ENCODE measurements at places on chromosomes 5 and 9.

DNA sequence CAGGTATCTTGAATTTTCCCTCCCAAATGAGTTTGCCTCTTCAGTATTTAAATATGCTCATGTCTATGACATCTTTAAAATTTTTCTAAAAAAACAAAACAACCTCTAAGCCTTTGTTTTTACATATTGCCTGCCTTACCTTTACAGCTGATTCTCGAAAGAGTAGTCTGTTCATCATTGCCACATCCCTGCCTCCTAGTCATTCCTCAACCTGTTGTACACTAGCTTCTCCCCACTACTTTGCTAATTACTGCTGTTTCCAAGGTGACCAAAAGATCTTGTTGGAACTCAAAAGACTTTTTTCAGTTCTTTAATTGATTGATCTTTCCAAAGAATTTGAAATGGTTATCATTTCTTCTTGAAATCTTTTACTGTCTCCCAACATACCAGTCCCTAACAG is 1.9 kb upstream of the NADK2 start:
- DNase-seq = no peak

- DNase-seq = no peak
Measured at GRCh38 chr9:38022995-38023394, 46.0 kb downstream of the SHB start.

GRCh38 chr9:31774571-31774970 is 609.9 kb upstream of the ACO1 start:
- DNase-seq = no peak

DNA sequence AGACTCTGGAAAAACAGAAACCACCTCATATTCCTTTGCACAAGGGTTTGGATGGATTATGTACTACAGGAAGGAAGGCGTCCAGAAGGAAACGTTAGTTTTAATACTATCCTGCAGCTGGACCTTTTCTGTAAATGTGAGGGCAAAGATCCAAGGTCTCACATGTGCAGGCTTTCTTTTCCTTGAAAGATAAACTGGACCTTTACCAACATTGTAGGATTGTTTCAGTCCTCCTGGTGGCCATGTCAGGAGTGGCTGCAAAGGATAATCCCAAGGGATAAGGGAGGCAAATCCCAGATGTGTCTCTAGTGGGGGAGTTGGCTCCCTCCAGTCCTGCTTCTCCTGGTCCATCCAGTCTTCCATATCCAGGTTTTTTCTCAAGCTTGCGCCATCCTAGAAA is 397.5 kb downstream of the HTR1A start:
- no peak for DNase-seq

DNA sequence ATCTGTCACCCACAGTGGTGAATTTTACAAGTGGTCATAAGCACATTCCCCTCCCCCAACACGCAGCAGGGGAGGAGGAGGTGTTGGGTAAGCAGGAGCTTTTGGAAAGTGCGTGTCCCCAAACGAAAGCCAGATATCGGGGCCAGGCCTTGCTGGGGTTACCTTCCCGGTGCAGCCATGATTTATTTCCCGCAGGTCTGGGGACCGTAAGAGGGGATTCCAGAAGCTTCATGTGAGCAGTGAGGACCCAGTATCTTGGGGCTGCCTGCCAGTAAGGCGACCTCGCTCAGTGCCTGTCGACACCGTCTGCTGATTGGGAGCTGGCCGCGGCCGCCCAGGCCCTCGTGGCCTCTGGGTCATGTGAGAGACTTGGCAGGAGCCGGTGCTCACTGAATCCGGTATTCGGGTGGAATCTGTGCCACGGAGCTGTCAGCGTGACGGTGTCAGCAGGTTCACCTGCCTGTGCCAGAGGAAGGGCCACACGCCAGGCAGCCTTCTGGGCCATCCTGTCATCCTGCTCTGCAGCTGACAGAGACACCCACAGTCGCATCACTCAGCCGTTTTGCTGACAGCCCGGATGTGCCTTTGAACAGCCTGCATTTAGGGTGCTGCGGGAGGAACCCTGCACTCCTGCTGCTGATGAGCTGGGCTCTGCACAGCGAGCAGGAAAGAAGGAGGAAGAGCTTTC is 37.3 kb downstream of the SEC61B start:
- DNase-seq = peak; percentile 40

DNA sequence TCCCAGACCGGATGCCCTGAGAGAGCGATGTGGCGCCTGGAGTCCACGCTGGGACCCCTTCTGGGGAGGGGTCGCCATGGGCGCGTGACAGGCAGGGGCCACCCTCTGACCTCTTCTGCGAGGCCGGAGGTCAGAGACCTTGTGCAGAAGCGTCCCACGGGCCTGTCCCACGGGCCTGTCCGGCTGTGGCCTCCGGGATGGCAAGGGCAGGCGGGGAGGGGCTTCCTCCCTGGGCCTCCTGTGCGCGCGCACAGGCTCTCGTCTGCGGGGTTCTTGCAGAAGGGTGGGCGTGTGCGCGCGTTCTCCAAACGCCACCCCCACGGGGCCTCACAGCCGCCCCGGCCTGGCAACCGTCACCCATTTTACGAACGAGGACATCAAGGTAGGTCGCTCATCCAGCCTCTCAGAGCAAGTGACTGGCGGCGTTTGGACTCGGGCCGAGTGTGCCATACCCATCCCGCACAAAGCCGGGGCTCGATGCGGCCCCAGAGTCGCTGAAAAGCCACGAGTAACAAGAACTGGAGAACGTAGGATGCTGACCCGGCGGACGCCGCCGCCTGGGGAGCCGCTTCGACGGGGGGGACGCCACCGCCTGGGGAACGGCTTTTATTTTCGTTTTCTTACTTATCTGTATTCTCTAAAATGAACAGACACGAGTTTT is 897 bp downstream of the AHRR start:
- DNase-seq = no peak

DNA sequence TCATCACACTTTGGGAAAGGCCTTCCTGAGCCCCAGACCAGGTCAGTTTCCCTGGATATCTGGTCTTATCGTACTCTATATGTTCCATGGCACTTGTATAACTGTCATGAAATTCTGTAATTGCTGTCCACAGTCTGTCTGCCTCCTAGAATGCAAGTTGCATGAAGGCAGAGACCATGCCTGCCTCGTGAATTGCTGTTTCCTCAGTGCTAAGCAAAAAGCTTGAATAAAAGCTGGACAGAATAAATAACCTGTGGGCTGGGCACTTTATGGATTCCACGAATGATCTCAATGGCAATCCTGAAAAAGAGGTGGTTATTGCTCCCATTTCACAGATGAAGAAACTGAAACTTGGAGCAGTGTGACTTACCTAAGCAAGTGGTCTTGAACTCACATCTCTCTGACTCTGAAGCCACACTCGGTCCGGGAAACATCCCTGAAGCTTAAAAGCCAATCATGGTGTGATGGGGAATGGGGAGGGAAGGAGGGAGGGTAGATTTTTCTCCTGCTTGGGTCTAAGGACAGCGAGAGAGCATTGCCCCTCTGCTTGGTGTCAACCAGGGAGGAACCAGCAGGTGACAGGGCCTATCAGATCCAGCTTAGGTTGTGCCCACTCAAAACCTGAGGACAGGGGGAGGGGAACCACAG is 13.2 kb upstream of the LHX2 start:
- DNase-seq = no peak

DNA sequence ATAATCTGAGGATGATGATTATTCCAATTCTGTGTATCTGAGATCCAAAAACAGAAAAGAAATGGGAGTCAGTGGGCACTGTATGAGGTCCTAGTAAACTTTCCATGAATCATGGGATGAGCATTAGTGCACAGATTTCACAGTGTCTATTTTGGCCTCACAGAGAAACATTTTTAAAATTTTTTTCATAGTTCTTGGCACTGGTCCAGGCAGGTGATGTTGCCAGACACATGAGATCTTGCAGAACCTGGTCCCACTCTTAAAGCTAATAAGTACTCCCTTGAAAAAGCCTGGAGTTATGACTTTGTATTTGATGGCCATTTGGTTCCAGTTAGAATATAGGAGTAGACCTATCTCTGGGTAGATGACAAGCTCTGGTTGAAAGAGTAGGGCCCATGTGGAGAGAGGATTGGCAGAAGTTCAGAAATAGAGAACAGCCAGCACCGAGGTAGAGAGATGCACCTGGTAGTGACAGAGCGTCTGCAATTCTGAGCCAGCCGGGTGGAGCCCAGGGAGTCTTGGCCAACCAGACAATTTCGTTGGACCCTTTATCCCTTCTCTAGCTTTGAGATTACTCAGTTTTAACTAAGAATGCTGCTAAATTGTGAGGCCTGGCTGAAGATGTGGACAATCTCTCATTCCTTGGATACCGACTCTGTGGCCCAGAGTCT is 6.3 kb upstream of the TNFSF15 start:
- no peak for DNase-seq

- DNase-seq = no peak
Measured at GRCh38 chr9:109471475-109472393, 26.4 kb downstream of the PTPN3 start.

GRCh38 chr5:109939116-109939682 is 249.5 kb downstream of the MAN2A1 start:
- no peak for DNase-seq

- DNase-seq = no peak
Measured at GRCh38 chr9:110538647-110539041, 40.9 kb downstream of the SVEP1 start.

DNA sequence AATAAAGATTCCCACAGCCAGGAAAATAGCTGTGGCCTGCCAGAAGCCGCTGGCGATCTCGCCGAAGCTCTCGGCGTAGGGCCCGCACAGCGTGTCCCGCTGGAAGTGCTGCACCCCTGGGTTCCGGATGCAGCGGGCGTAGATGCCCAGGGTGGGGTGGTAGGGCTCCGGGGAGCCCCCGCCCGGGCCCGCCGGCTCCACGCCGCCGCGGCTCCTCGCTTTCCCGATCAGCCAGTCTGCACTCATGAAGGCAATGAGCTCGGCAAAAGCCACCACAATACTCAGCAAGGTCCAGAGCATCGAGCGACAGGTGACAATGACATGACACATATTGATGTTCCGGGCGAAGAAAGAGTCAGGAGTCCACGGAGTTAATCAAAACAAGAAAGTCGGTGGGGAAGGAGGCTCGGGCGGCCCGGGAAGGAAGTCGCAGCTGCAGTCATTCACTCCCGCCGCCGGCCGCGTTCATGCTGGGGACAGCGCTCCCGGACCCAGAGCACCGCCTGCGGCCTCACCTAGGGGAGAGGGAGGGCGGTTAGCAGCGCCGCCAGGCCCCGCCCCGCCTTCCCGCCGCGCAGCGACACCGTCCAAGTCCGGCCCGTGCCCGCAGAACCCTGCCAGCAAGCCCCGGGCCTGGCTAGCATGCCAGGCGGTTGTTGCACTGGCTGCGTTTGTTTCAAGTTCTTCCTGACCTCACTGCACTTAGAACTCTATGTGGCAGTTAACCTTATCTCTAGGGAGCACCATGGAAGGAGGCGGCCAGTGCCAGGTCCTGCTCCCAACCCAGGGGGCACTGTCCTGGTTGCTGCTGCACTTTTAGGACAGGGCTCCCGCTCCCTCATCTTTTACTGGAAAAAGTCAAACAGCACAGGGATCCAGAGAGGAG is 138.4 kb downstream of the LHFPL2 start:
- DNase-seq = no peak

DNA sequence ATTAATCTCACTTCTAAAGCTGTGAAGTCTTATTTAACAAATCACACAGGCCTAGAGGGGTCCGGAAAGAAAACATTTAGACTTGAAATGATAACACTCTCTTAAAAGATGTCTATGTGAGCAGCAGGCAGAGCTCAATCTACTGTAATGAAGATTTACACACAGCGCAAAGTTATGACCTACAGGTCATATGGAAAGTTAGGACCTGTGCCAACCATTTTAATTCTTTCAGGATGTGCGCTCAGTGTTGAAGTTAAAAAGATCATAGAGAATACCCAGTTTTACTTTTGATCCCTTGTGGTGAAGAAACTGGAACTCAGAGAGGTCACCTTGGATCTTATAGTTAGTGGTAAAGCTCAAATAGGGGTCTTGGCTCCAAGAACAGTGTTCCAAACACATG is 3.1 kb upstream of the CREBRF start:
- no peak for DNase-seq

GRCh38 chr9:72300873-72301272 is 64.1 kb downstream of the ZFAND5 start:
- no peak for DNase-seq

DNA sequence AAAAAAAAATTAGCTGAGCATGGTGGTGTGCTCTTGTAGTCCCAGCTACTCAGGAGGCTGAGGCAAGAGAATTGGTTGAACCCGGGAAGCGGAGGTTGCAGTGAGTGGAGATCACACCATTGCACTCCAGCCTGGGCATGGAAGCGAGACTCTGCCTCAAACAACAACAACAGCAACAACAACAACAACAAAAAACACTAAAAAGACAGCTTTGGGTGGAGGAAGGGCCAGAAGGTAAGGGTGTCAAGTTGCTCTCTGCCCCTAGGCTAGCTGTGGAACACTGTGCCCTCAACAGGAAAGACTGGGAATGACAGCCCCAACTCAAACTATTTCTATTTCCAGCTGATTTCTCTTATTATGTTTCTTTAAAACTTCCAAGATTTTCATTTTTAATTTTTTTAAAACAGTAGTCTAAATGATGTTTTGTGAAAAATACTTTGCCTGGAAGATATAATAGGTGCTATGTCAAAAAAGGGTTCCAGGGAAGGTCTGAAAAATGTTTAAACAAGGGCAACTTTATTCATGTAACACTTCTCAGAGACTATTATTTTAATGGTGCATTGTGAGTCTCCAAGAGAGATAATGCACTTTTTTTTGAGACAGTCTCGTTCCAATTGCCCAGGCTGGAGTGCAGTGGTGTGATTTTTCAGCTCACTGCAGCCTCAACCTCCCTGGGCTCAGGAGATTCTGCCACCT is 29.9 kb downstream of the CLINT1 start:
- no peak for DNase-seq

DNA sequence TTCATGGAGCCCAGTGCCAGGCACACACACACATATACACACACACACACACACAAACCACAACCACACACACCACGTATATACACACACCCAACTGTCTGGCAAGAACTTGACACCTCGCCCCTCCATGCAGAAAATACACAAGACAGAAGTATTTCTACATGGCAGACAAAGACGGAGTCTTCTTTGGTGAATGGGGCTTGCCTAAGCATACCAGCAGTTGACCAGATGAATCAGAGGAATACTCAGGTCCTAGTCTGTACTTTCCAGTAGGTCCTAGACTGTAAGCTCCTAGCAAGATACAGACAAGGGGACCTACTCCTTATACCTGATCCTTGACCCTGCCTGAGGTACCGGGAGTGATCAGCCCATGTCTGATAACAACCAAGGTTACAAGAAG is 60.1 kb downstream of the SIL1 start:
- DNase-seq = no peak

- DNase-seq = peak; percentile 44
Measured at GRCh38 chr9:92097997-92098482, 17.2 kb downstream of the SPTLC1 start.

DNA sequence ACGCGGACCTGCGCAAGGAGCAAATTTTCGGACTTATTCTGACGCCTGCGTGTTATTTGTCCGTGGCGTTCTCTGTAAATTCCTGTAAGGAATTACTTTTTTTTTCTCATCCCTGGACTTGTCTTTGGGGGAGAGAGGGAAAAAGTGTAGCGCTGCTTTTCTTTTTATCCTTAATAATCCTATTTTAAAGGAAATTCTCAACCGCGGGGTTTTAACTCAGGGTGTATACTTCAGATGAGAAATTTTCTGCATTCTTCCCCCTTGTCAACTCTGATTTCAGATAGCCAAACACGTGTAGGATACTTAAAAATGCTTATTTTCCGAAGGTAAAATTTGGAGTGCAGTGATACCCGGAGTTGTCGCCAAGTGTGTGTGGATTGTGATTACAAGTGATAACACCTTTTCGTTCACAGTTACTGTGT is 853 bp downstream of the DCP2 start:
- no peak for DNase-seq

Measured in epithelial cell of proximal tubule (primary cell).